ENCODE measurements at places on chromosomes 13 and 19.

GRCh38 chr13:79673310-79673992 is 192.5 kb downstream of the NDFIP2 start:
- no peak for DNase-seq

- no peak for DNase-seq
Observed at GRCh38 chr19:33512021-33512420, 9.6 kb downstream of the PEPD start.

DNA sequence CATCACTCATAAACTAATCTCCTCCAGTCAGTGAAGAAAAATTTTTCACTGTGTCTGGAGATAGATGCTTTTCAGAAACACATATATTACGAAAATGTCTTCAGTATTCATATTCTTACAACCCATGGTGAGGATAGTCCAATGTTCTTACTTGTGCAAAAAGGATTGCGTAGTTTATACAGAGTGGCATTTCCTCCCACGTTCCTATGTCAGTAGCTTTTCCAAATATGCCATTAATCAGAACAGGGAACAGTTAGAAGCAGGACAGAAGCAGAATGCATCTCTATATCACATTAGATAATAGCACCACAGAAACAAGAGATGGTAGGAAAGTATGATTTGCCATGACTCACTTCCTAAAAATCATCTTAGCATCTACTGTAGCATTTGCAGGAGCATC is 282.9 kb downstream of the SLITRK5 start:
- DNase-seq: no peak

DNA sequence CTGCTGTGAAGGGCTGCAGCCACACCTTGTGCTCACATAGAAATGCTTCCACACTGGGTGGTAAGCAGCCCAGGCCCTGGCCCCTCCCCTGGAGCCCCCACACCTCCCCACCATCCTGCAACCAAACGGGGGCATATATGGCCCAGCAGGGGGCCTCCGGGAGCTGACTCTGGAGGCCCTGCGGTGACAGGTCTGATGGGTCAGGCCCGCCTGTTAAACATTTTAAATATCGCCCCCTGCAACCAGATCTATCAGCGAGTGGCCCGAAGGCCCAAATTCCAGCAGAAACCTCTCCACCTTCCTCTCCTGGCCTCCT is 48.0 kb upstream of the KATNAL1 start:
- peak; percentile 30 for DNase-seq

DNA sequence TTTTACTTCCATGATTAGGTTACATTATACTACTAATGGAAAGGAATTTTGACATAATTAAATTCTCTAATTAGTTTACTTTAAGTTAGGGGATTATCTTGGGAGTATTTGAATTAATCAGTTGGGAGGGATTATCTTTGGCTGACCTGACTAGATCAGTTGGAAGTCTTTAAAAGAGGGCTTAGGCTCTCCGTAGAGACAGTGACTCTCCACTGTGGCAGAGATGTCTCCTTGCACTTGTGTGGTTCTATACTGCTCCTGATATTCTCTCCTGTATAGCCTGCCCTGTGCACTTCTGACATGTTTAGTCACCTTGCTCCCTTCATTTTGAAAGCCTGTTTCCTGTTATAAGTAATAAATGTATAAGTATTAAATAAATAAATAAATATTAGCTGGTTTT is 1612.3 kb upstream of the PRR20A start:
- DNase-seq: no peak

GRCh38 chr13:80339563-80339911 is 1.4 kb downstream of the SPRY2 start:
- DNase-seq: no peak

- DNase-seq: no peak
Observed at GRCh38 chr13:83577183-83577582, 305.1 kb downstream of the SLITRK1 start.

DNA sequence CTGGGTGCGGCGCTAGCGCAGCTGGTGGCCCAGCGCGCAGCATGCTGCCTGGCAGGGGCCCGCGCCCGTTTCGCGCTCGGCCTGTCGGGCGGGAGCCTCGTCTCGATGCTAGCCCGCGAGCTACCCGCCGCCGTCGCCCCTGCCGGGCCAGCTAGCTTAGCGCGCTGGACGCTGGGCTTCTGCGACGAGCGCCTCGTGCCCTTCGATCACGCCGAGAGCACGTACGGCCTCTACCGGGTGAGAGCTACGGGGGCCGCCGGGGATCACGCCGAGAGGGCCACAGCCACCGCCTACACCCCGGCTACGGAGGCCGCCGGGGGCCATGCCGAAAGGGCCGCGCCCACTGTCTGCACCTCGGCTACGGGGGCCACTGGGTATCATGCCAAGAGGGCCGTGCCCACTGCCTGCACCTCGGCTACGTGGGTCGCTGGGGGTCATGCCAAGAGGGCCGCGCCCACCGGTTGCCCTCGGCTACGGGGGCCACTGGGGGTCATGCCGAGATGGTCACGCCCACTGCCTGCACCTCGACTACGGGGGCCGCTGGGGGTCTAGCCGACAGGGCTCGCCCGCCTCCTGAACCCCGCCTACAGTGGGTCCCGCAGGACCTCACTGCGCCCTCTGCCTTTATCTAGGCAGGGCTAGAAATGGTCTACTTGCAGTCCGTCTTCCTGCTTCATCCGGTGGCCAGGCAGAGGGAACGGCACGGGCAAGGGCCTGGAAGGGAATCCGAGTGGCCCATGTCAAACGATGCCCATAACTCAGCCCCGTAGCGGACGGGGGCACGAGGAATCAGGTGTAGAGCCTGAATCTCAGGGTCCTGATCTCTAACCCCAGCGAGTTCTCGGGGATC is 500 bp downstream of the PGLS start:
- peak; percentile 89 for DNase-seq

DNA sequence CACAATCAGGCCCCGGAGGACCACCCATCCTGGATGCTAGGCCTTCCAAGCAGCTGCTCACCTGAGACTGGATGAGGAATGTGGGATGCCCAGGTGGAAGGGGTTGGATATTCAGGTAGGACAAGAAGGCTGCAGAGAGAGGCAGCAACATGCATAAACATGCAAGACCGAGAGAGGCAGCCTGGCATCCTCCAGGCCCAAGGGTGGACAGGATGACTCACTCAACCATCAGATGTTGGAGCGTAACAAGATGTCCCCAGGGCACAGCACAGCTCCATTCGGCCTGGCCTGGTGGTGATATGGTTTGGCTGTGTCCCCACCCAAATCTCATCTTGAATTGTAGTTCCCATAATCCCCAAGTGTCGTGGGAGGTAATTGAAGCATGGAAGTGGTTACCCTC is 10.0 kb upstream of the CABP5 start:
- no peak for DNase-seq

GRCh38 chr19:35136231-35136630 is 1.4 kb upstream of the LGI4 start:
- DNase-seq: no peak

DNA sequence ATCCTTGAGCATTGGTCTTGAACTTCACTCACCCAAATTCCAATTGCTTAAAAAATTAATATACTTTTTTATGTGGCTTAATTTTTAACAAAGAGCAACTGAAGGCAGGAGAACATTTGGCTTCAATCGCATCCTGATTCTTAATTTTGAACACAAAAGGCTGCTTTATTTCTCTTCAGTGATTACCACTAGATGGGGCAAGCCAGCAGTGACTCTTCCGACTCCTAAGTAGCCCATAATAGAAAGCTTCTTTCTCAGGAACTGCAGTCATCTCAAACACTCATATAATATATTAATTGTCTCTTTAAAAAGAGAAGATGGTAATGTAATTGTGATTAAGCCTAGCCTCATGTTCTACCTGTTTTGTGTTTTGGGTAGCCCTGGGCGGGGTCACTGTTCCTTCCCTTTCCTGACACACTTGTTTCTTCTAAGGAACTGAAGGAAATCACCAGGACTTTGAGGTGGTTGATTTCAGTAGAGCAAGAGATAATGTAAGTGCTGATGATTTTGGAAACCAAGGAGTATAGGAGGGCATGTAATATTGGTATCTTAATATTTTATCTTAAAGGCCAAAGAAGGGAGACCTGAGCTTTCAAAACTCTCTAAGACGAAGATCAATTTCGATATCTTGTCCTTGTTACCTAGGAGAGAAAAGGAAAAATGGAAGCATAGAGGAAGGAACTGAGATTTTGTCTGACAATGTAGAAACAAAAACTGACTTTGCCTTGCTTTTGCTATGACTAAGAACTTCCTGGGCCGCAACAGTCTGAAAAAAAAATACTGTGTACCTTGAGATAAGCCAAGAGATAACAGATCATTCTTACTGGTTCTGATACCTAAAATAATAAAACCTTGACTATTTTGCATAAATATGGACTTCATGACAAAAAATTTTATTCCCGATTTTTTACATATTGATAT is 73.1 kb downstream of the TNFSF13B start:
- DNase-seq: peak; percentile 37

DNA sequence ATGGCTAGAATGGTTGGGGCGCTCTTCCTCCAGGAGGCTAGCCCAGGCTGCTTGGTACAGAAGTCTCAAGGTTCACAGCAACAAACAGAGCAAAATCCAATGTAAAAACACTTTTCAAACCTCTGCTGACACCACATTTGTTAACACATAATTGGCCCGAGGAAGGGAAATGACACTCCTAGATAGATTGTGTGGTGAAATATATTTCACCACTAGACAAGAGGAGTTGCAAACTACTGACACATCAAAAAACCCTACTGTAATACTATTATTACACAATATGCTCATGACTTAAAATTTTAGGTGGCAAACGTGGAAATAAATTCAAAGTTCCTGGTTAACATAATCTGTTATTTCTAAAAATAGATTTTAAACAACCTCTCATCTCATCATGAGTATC is 643.6 kb downstream of the PCDH9 start:
- DNase-seq: no peak

DNA sequence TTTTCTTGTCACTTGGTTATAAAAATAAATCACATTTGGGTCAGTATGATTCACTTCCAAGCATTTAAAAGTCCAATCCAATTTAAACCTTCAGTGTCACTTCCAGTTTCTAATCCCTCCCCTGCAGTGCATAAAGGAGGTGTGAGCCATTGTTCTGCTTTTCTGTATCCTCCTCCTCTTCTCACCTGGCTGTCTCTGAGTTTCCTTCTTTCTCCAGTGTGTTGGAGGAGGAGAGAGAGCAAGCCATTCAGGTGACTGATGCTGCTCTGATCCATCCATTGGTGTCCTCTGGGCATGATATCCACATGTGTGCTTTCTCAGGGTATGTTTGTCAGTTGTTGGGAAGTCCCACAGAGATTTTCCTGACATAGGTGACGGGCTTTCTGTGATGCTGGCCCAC is 1.2 kb downstream of the NUDT15 start:
- DNase-seq: peak; percentile 7

GRCh38 chr13:91904597-91904996 is 506.2 kb downstream of the GPC5 start:
- DNase-seq: no peak

DNA sequence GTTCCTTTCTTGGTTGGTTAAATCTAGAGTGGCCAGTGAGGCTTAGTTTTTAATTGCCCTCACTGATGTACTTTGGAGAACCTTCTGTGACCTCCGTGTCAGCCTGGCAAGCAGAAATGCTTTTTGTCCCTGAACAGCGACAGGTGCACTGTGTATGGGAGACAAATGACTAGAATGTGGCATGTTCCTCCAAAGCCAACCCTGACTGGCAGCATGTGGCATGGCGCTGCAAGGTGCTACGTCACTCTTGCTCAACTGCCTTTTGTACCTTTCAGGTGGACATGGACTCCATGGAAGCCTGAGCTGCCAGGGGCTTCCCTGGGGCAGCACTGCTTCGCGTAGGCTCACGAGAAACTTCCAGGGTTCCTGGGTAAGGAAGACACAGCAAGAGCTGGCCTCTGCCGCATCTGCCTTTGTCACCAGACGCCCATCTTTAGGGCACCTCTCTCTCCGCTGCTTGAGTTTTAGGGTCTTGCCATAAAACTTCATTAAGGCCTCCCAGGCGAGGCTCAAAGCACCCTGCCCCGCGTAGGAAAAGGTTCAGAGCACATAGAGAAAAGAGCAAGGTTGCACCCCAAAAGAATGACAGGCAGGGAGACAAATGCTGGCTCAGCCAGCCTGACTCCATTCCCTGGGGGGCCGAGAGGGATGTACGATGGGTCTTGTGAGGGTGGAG is 167.1 kb upstream of the SOX1 start:
- DNase-seq: no peak

- DNase-seq: no peak
Observed at GRCh38 chr19:53600217-53600616, 31.6 kb upstream of the DPRX start.

- DNase-seq: no peak
Observed at GRCh38 chr13:85379433-85379832, 419.8 kb downstream of the SLITRK6 start.

DNA sequence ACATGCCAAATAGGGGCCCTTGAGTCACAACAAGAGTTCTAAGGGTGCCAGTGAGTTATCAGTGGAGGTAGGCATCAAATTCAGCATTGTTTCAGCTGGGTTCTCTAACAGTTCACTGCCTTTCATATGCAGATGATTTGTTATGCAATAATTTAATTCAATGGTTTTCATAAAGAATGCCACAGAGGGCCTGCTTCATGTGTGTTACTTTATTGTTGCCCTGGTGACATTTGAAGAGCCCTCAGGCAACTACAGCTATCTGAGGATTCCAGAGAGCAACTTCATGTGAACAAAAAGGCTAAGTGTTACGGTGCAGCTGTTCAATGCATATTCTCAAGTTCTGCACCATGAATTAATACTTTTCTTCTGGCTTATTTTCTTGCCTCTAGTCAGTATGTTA is 43.1 kb upstream of the STARD13 start:
- no peak for DNase-seq

- no peak for DNase-seq
Observed at GRCh38 chr13:98110749-98111148, 32.1 kb upstream of the FARP1 start.

DNA sequence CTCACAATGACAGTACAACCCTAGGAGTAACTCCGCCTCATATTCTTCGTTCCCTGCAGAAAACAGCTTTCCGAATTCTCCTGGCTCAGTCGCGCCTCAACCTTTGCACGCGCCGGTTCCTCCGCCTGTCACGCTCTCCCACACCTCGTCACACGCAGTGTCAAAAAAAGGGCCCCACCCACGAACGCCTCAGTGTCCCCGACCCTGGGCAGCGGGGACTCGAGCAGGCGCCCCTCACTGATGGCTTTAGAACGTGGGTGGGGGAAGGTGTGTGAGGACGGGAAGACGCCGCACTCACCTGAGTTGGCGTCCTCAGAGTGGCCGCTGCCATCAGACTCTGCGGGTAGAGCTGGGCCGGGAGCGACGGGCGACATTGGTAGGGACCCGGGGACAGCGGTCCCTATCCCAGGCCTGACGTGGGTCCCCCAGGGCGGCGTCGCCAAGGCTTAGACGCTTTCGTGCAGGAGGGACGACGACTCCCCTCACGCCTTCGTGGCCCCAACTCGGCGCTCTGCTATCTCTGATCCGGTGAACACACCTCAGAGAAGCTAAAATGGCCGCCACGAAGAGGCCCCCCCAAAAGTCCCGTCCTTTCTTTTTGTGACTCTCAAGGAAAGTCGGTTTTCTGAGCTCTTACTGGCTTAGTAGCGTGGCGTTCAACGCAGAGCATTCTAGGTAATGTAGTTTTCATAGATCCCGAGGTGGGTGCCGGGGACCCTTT is at the start of gene ZNF154:
Gene ZNF154, minus strand, starts transcription at position 564 of the 721 bp plus-strand sequence. Its CDS starts 233 bp downstream, at position 331.
- peak; percentile 82 for DNase-seq

GRCh38 chr13:59112221-59112718 is 1051.5 kb downstream of the DIAPH3 start:
- DNase-seq: no peak

All from CD4-positive, alpha-beta T cell treated with Interleukin-10 for 1 hour (primary cell).